ENCODE measurements at places on chromosomes 7 and 10. TPM values are rescaled to one million over a fixed set of nuclear protein-coding genes. Genes with fewer than 3 reads are reported as not detected.

Gene CACNB2
- 51.1 TPM for total RNA-seq

Gene ELN
- total RNA-seq = 323 TPM

Gene UCMA
- total RNA-seq = not detected

Gene SPRN
- total RNA-seq = not detected

Gene EPHB6
- 3.8 TPM for total RNA-seq

Gene EIF4H
- 186 TPM for total RNA-seq

Gene MKI67
- 4.9 TPM for total RNA-seq

Gene HABP2
- total RNA-seq = not detected

Gene PVRIG
- not detected for total RNA-seq

Gene CTAGE8
- 0.28 TPM for total RNA-seq
